ENCODE measurements at places on chromosomes 1 and 21. TPM values are rescaled to one million over a fixed set of nuclear protein-coding genes. Genes with fewer than 3 reads are reported as not detected.

Gene IL10RB
- 31.4 TPM for total RNA-seq

Gene TCP10L
- total RNA-seq, result 0.53 TPM

Gene CLCA4
- 38.1 TPM for total RNA-seq

Gene BEND5
- total RNA-seq, result 10.3 TPM

Gene S100A7
- not detected for total RNA-seq

Gene S100A12
- 5.6 TPM for total RNA-seq

Gene INAVA
- total RNA-seq, result 10.1 TPM

Gene CD5L
- total RNA-seq, result not detected

Gene GBP2
- 49.8 TPM for total RNA-seq

Gene NR1I3
- total RNA-seq, result not detected

Gene SDF4
- total RNA-seq, result 36.7 TPM

Gene KRTAP13-1
- total RNA-seq, result not detected

Gene NBPF4
- not detected for total RNA-seq

Gene MAP7D1
- 31.7 TPM for total RNA-seq

Gene MXRA8
- total RNA-seq, result 62.7 TPM

Gene CORT
- 0.26 TPM for total RNA-seq

Gene FCRL6
- not detected for total RNA-seq

Gene NOS1AP
- 2.0 TPM for total RNA-seq

Gene LCE1D
- not detected for total RNA-seq

Gene KRTAP19-3
- not detected for total RNA-seq

Gene GBP7
- total RNA-seq, result not detected

Gene PLEKHA6
- 15.1 TPM for total RNA-seq

Gene KIF14
- 8.5 TPM for total RNA-seq

Gene HHAT
- total RNA-seq, result 10.8 TPM

Gene PLEKHN1
- total RNA-seq, result 1.1 TPM

Gene CCDC30
- 7.2 TPM for total RNA-seq

Gene SHISAL2A
- not detected for total RNA-seq

Gene NBPF6
- total RNA-seq, result not detected

Gene ACBD6
- 51.0 TPM for total RNA-seq

Gene PLA2G5
- 7.3 TPM for total RNA-seq

Gene PLD5
- 0.58 TPM for total RNA-seq

Gene SNX7
- 68.5 TPM for total RNA-seq

Gene SPRR2A
- total RNA-seq, result not detected

Gene LRRC38
- 0.53 TPM for total RNA-seq

Gene USH2A
- 0.16 TPM for total RNA-seq

Gene TRIM67
- 0.42 TPM for total RNA-seq

Gene LENEP
- not detected for total RNA-seq

Gene LPAR3
- total RNA-seq, result 12.8 TPM

Gene MR1
- total RNA-seq, result 24.1 TPM

Gene SPAG17
- total RNA-seq, result 4.2 TPM

Gene FAM78B
- 1.1 TPM for total RNA-seq

Gene UMODL1
- not detected for total RNA-seq

Gene AADACL4
- 0.37 TPM for total RNA-seq
